ENCODE measurements at places on chromosomes 2 and 18.
A peak's percentile ranks its signal among the peaks of the same experiment; 100 is the strongest.

DNA sequence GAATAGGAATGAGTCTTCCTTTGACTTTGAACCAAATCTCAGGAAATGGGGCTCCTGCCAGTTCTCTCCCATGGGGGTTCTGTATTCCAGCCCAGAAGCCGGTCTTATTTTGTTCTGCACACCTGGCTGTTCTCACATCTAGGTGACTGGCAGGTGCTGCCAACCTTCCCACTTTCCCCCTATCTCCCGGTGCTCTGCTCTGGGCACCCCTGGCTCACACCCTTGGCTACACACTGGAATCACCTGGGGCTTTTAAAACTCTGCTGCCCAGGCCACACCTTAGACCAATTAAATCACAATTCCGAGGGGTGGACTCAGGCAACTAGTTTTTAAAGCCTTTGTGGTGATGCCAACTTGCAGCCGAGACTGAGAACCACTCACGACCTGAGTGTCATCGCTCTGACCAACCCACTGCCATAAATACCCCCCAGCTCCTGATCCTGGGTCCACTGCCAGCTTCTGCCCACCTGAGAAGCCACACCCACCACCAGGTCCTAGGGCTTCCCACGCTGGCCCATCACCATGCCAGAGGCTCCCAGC is 69.2 kb downstream of the KCNF1 start:
- DNase-seq = no peak

DNA sequence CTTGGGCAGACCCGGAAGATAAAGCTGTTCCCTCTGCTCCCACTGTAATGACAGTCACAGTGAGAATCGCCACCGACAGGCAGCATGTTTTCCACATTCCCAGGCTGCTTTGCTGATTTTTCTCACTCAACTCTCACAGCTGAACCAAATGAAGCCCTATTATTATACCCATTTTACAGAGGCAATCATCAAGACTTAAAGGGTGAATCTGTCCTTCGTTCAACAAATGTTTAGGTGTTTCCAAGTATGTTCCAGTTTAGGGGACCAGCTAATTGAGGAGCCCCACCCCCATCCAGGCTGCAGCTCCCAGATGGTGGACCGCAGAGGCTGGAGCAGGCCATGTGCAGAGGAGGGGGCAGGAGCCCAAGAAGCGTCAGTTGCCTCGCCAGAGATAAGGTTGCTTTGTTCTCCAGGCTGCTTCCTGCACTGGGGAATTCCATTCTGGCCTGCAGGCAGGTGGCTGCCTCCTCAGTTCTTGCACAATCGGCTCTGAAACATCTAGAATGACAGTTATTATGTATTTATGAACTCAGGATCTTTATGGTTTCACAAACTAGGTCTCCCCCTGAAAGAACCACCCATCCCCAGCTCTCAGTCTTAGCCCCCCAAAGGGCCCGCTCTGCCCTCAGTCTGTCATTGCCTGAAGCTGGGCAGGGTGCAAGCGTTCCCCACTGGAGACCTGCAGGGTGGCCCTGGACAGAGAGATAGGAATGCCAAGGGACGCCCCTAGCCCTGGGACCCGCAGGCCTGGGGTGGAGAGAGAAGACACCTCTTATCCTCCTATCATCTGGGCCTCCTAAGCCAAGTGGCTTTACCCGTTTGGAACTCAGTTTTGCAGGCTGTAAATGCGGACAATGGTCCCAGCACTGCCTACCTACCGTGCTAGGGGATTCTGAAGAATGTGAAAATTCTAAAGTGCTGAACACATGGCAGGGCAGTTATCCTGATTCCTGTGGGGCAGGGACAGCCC is 49.1 kb upstream of the MYCN start:
- DNase-seq = no peak

- DNase-seq = no peak
Measured at GRCh38 chr2:15927551-15928218, 12.7 kb upstream of the MYCN start.

- no peak for DNase-seq
Measured at GRCh38 chr2:26241928-26242436, 2.5 kb downstream of the HADHA start.

GRCh38 chr2:209726311-209726710 is 45.3 kb upstream of the UNC80 start:
- DNase-seq = no peak

DNA sequence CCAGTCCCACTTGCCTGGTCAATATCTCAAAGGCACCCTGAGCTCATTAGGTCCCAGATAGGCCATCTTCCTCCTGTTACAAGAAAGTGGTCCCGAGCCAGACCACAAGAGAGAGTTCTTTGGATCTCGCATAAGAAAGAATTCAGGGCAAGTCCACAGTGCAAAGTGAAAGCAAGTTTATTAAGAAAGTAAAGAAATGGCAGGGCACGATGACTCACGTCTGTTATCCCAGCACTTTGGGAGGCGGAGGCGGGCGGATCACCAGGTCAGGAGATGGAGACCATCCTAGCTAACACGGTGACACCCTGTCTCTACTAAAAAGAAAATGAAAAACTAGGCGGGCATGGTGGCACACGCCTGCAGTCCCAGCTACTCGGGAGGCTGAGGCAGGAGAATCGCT is 10.8 kb upstream of the SMAD7 start:
- no peak for DNase-seq

DNA sequence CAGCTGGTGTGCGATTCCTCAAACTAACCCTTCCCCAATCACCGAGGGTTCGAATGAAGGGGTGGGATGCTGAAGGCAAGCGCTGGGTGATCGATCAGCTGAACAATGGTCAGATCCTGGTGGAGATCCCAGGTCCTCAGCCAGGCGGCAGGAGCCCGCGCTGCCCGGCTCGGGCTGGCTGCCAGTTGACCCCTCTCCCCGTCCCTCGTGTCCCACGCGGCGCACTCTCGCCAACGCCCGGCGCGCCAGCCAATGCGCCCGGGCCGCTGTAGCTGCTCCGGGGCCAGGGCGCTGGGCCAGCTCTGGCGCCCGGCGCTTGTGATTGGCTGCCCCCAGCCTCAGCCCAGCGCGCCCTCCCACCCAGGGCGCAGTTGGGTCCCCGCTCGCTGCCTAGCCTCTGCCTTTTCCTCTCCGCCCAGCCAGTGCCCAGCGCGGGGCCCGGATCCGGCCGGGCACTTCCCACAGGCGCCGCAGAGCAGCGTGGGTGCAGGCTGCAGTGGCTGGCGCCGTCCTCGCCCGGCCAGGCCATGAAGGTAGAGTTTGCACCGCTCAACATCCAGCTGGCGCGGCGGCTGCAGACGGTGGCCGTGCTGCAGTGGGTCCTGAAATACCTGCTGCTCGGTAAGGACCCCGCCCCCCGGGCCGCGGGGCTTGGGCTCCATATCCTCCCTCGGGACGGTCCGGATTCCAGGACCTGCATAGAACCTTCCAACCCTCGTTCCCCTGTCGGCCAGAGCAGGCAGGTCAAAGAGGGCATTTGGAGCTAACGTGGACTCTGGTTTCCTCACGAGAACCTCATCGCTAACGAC is at the start of gene MOGAT1:
Gene MOGAT1, plus strand, starts transcription at position 400 of the 809 bp plus-strand sequence. Its CDS starts 128 bp downstream, at position 528.
- DNase-seq = peak; percentile 21

- DNase-seq = no peak
Measured at GRCh38 chr2:170298861-170299429, 121.0 kb downstream of the MYO3B start.

- no peak for DNase-seq
Measured at GRCh38 chr18:59918320-59918755, 18.5 kb downstream of the PMAIP1 start.

DNA sequence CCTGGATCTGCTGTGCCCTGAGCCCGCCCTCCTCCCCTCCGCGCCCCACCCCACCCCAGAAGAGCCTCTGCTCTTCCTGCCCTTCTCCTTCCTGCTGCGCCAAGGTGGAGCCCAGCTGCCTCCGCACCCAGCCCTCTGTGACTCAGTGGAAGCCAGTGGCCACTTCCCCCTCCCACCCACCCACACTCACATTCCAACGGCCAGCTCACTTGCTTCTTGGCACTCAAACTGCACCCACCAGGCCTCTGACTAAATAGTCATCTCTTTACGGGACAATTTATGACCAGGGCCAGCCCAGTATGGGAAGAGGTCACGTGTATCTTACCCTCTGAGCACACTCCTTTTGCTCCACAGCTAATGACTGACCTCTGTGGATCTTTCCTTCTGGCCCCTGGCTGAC is 150.4 kb upstream of the SLC1A4 start:
- DNase-seq = no peak

DNA sequence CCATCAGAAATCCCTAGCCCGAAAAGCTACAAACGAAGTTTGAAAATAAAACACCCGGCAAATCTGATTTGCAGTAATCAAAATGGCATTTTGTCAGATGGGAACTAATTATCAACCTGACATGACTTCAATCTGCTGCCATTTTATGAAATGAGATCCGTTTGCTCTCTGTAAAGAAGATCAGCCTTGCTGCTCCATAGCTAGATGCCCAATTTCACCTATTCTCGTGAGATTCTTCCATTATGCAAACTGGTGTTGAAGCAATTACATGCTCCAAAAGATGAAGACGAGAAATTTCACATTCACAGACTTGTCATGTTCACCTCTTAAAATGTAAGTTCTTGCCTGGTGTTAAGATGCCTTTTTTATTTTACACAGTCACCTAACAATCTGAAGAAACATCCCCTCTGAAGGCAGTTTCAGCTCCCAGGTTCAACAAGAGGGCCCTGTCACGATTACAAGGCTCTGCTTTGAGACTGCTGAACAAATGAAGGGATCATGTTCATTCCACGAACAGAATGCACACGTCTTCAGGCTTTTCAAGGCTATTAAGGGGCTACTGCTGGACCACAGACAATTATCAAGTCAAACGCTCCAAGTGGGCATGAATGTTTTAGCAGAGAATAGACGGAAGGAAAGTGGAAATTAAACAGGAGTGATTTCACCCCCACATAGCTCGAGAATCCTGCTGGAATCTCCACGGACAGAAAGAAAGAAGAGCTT is 172.6 kb upstream of the PID1 start:
- DNase-seq = no peak

DNA sequence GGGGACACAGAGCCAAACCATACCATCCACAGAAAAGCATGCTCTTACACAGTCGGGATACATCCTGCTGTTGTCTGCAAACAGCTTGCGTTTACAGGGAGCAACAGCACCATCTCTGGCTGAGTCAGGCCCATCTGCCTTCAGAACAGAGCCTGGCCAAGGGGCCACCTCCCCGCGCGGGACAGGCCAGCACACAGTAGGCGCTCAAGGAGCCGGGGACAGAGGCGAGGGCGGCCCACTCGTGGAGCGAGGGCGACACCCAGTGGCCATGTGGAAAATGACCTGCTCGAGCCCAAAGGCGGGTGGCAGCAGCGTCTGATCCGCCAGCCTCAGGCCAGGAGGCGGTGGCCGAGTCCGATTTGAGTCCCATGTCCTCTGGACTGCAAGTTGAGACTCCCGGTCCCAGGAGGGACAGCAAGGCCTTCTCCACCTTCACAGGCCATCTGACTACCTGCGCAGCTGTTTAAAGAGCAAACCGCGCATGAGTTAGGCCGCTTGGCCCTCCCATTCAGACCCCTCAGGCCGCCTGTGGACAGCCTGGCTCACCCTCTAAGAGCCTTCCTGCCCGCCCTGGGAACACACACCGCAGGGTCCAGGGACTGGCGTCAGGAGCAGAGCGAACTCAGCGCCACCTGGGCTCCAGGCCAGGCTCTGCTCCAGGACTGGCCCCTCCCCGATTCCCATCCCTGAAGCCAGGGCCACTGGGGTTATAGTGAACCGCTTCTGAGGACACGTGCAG is 38.3 kb downstream of the TTC32 start:
- DNase-seq = peak; percentile 34

GRCh38 chr2:120769787-120770120 is 34.1 kb downstream of the GLI2 start:
- no peak for DNase-seq
